Gastrocnemius medialis (tissue), 4 donors: ENCODE measurements at places on chromosomes 1 and 21. TPM values are rescaled to one million over a fixed set of nuclear protein-coding genes. Genes with fewer than 3 reads are reported as not detected.
A peak's percentile ranks its signal among the peaks of the same experiment; 100 is the strongest.

DNA sequence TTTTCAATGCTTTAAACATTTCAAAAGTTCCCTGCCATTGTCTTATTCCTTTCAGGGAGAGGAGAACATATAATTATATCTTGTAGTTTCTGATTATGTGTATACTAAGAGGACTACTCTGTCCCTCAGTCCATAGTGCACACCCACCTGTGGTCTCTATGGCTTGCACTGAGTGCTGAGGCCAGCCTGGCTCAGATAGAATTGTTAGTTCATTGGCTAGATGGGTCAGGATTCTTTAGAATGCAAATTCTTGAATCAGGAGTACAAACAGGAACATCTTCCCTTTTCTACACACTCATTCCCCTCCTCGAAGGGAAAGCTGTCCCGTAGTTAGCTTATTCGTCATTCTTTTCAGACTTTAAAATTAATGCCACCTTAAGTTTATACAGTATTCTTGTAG is 8.2 kb downstream of the BACH1 start:
- no peak overlapping the region for H3K4me3 ChIP-seq
- no peaks in the 10 kb centered on the region for H3K36me3 ChIP-seq
- H3K27ac ChIP-seq = no peak overlapping the region
- no peaks in the 10 kb centered on the region for H3K27me3 ChIP-seq
- H3K4me1 ChIP-seq = peaks cover 95% of the 10 kb centered on the region
- DNase-seq = no peak

Gene NEGR1
- 5.4 TPM for total RNA-seq

DNA sequence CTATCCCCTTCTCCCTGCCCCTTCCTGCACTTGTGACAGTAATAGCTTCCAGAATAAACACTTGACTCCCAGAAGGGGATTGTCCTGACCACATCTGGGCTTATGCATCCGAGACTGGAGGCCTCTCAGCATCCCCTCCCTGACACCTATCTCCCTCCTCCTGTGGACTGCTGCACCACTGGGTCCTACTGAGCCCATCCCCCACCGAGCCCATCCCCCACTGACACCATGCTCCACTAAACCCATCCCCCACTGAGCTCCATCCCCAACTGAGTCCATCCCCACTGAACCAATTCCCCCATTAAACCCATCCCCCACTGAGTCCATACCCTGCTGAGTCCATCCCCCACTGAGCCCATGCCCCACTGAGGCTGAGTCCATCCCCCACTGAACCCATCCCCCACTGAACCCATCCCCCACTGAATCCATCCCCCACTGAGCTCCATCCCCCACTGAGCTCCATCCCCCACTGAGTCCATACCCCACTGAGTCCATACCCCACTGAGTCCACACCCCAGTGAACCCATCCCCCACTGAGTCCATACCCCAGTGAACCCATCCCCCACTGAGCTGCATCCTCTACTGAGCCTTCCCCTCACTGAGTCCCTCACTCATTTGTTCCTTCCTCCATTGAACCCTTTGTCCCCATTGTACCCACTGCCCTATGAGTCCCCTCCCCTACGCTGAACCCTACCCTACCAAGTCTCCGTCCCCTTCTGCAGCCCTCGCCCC is 5.6 kb downstream of the PDZK1IP1 start:
- H3K36me3 ChIP-seq = no peaks in the 10 kb centered on the region
- H3K27ac ChIP-seq = no peak overlapping the region
- H3K4me3 ChIP-seq = no peak overlapping the region
- H3K27me3 ChIP-seq = no peaks in the 10 kb centered on the region
- no peak for DNase-seq

- no peak for DNase-seq
- H3K27ac ChIP-seq = no peak overlapping the region
- H3K4me1 ChIP-seq = no peaks in the 10 kb centered on the region
- no peaks in the 10 kb centered on the region for H3K36me3 ChIP-seq
These were observed 437.2 kb upstream of the DAB1 start for GRCh38 chr1:57860931-57861565.

Gene IL10
- total RNA-seq = 0.61 TPM

Gene SEMA4A
- total RNA-seq = 1.6 TPM

- H3K4me3 ChIP-seq = no peak overlapping the region
- H3K27me3 ChIP-seq = no peaks in the 10 kb centered on the region
- no peaks in the 10 kb centered on the region for H3K4me1 ChIP-seq
- DNase-seq = no peak
- no peak overlapping the region for H3K27ac ChIP-seq
These were observed 397.7 kb upstream of the POU3F1 start for GRCh38 chr1:38444311-38444710.

- H3K4me1 ChIP-seq = no peaks in the 10 kb centered on the region
- H3K27me3 ChIP-seq = no peaks in the 10 kb centered on the region
- DNase-seq = no peak
- no peak overlapping the region for H3K27ac ChIP-seq
These were observed 360.9 kb upstream of the VAMP3 start for GRCh38 chr1:7410156-7410555.

DNA sequence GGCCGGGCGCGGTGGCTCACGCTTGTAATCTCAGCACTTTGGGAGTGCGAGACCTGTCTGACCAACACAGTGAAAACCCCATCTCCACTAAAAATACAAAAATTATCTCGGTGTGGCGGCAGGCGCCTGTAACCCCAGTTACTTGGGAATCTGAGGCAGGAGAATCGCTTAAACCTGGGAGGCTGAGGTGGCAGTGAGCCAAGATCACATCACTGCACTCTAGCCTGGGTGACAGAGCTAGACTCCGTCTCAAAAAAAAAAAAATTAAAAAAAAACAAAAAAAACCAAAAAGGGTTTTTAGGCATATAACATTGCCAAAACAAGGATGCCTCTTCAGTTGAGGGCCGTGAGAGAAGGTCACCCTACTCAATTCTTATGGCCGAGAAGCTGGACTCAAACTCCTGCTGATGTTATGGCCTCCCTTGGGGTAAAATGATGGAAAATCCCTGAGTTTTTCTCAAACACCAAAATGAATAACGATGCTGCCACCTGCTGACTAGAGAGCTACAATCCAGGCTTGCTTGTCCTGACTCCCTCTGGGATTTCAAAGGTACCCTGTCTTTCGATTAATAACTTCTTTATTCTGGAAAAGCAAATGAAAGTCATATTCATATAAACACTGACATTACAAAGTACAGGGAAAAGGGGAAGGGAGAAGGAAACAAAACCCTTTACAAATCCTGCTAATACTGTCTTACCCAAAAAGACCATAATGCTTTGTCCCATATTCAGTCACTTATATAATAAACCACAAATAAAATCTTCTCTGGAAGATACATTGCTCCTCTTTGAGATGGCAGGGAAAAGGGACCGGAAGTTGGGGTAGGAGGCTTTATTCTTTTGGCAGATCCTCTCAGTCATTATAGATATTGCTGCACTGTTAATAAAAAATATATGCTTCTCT is 10.7 kb downstream of the RAB42 start:
- no peak overlapping the region for H3K27ac ChIP-seq
- DNase-seq = no peak
- no peak overlapping the region for H3K4me3 ChIP-seq
- no peaks in the 10 kb centered on the region for H3K4me1 ChIP-seq
- no peaks in the 10 kb centered on the region for H3K36me3 ChIP-seq

Gene APCS
- 1.5 TPM for total RNA-seq

GRCh38 chr1:61202854-61203598 is 120.7 kb downstream of the NFIA start:
- H3K27ac ChIP-seq = peak overlapping the region; percentile 60
- no peaks in the 10 kb centered on the region for H3K36me3 ChIP-seq
- peaks cover 28% of the 10 kb centered on the region for H3K4me1 ChIP-seq
- DNase-seq = no peak

GRCh38 chr1:15816674-15817073 is 9.2 kb upstream of the UQCRHL start:
- no peak for DNase-seq
- no peaks in the 10 kb centered on the region for H3K36me3 ChIP-seq
- H3K4me1 ChIP-seq = no peaks in the 10 kb centered on the region
- no peak overlapping the region for H3K27ac ChIP-seq

GRCh38 chr1:206804156-206804737 is 32.0 kb upstream of the IL10 start:
- H3K4me3 ChIP-seq = no peak overlapping the region
- H3K27ac ChIP-seq = no peak overlapping the region
- H3K36me3 ChIP-seq = no peaks in the 10 kb centered on the region
- no peaks in the 10 kb centered on the region for H3K27me3 ChIP-seq
- H3K4me1 ChIP-seq = no peaks in the 10 kb centered on the region

Gene LPAR3
- not detected for total RNA-seq

DNA sequence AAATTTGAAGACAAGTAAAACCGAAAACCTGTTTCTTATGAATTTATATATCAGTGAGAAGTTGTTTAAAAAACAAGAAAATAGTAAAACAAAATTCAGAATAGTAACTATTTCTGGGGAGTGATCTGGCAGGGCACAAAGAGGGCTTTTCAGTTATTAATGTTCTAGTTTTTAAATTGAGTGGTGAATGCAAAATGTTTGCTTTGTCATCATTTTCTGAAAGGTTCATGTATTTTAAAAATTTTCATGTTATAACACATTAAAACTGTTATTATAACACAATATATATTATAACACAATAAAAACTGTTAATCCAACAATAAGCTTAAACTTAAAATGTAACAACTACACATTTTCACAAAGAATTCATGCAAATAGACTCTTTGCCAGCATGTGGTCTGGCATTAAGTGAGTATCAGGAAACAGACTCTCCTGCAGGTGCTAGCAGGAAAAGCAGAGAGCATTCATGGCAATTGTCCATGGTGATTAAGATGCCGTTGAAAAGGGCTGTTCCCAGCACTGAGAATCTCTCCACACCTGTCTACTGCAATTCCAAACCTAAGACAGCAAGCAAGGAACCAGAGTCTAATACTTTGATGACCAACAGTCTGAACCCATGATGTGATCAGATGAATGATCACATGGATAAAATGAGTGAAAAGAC is 204.9 kb downstream of the TBX15 start:
- no peak overlapping the region for H3K4me3 ChIP-seq
- no peaks in the 10 kb centered on the region for H3K27me3 ChIP-seq
- no peaks in the 10 kb centered on the region for H3K4me1 ChIP-seq
- no peak for DNase-seq

- H3K27ac ChIP-seq = no peak overlapping the region
- no peaks in the 10 kb centered on the region for H3K27me3 ChIP-seq
- no peak overlapping the region for H3K4me3 ChIP-seq
- DNase-seq = peak; percentile 66
These were observed 74.5 kb downstream of the ITPKB start for GRCh38 chr1:226664413-226665101.

Gene GFI1
- not detected for total RNA-seq
